Activated CD4-positive, alpha-beta T cell treated with anti-CD3 and anti-CD28 coated beads, Interleukin-2, amount 50 U/mL, for 48 hours (primary cell): ENCODE measurements at places on chromosomes 13 and 19.

GRCh38 chr19:10068205-10068604 lies 17.9 kb upstream of the SHFL start:
- no peak for DNase-seq

DNA sequence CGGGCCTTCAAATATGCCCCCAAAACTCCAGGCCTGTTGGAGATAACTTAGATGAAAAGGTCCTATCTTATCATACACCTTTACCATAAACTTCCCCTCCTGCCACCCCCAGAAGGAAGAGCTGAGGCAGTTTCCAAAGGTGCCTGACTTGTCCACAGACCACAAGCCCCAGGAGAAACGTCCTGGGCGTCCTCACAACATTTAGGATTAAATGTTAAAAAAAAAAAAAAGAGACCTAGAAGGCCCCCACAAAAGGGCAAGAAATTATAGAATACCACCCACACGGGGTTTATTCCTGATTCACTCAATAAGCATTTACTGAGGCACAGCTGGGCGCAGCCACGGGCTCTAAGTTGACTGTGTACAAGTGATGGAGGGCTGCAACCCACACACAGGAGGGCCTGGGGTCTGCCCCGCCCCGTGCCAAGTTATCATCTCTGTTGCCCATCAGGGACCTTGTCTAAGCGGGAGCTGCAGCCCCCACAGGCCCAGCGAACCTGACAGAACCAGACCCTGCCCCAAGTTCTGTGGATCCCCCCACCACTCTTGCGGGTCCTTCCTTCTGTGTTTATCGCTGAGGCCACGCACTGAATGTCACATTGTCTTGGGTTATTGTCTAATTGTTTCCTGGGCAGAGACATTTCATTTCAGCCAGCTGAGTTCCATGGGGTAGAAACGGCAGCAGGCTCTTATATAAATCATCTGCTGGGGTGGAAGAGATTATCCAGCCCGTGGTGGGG lies 83.0 kb upstream of the TM9SF2 start:
- DNase-seq, result no peak

- no peak for DNase-seq
Measured at GRCh38 chr13:45940061-45940460, 88.5 kb upstream of the SIAH3 start.

GRCh38 chr19:30513082-30513411 lies 140.9 kb downstream of the ZNF536 start:
- no peak for DNase-seq

DNA sequence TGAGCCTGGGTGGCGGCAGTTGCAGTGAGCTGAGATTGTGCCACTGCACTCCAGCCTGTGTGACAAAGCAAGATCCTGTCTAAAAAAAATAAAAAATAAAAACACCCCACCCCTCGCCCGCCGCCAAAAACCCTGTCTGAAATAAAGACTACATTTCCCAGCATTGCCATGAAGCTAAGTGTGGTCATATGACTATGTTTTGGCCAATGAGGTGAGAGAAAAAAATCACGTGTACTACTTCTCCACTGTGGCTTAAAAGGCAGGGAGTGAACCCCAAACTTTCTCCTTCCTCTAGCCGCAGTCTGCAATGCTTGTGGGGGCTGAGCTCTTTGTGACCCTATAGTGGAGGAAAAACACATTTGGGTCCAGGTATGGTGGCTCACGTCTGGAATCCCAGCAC lies 54.9 kb downstream of the COLGALT1 start:
- DNase-seq, result no peak

GRCh38 chr19:29622166-29623070 lies 16.3 kb downstream of the POP4 start:
- DNase-seq, result peak; percentile 27

GRCh38 chr13:40440990-40441820 lies 225.2 kb downstream of the FOXO1 start:
- DNase-seq, result no peak

DNA sequence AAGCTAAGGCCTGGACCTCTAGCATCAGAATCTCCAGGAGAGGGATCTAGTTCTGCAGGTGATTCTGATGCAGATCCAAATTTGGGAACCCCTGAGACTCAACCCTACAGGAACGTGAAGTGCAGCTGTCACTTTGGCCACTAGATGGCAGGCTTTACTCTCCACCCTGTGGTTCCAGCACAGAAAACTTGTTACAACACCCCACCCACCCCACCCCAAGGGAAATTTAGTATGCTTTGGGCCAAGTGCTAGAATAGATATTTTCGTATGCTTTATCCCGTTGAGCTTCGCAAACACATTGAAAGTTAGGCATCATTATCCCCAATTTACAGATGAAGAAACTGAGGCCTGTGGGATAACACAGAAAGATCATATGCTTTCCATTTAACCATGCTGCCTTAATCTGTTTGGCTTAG lies 232.0 kb downstream of the B3GLCT start:
- peak; percentile 68 for DNase-seq

DNA sequence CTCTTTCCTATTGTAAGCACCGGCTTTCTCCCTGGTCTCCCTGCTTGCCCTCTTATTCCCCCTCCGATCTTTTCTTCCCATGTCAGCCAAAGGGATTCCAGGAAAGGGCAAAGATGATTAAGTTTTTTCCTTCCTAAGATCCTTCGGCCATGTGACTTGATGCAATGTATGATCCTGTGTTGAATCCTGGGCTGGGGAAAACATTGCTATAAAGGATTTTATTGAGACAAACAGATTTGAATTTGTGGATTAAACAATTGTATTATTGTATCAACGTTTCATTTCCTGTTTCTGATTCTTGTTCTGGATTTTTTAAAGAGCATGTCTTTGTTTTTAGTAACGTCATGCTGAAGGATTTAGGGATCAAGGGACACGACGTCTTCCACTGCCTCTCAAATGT lies 16.9 kb upstream of the ZNF541 start:
- no peak for DNase-seq

DNA sequence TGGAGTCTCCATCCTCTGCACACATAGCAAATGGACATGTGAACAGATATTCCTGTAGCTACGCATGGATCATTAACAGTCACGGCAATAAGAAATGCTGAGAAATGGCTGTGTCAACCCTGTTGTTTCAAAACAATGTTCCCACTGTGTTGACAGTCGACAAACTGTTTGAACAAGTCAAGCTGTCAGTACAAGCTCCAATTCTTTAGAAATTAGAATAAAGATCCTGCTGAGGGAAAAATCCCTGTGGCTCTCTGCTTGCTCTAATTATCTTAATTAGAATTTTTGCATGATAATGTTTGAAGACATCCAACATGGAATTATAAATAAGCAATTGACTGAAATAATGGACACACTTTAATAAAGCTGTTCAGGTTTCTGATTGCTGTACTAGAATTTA lies 37.9 kb upstream of the CPB2 start:
- no peak for DNase-seq

GRCh38 chr19:3512562-3513228 lies 6.6 kb downstream of the FZR1 start:
- no peak for DNase-seq

DNA sequence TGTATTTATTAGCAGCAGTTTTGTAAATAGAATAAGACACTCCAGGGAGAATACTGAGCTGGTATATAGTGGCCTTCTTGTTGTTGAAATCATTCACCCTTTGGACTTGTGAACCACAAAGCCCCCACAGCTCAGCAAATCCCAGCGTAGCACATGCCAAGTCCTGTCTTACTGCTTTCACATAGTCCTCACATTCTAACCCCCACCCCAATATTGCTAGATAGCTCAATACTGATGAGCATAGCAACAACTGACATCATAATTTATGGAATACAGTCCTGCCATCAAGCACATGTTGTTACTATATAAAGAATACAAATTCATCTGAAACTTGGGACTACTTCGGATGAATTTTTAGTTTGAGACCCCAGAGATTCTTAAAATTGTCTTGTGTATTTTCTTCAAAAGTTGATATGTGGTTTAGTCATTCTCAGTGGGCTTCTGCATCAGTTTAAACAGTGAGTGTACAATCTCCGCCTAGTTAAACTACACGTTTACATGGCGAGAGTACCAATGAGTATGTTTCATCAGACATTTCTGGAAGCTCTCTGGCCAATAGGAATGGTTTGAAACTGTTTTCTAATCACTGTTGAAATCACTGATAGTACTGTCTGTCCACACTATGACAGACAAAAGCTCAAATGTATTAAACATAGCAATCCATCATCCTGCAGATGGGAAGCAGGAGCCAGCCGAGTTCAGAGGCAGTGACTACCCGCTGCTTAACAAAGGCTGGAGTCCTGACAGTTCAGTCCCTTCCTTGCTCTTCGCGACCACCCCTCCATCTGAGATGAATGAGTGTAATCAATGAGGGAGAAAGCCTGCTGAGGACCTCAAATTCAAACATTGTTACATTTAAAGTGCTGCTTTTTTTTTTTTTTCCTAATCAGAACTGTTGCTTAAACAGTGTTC lies 15.2 kb downstream of the DACH1 start:
- DNase-seq, result no peak

DNA sequence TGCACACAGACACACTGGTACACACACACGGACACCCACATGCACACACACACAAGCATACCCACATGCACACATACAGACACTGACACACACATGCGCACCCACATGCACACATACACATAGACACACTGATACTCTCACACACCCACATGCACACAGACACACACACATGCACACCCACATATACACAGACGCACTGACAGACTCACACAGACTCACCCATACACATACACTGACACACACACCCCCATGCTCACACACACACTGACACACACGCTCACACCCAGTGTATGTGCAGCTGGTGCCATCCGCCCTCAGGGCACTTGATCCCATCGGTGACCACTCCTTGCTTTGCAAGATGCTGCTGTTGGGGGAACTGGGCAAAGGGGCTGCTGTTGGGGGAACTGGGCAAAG lies 9.7 kb upstream of the RASA3 start:
- DNase-seq, result no peak

DNA sequence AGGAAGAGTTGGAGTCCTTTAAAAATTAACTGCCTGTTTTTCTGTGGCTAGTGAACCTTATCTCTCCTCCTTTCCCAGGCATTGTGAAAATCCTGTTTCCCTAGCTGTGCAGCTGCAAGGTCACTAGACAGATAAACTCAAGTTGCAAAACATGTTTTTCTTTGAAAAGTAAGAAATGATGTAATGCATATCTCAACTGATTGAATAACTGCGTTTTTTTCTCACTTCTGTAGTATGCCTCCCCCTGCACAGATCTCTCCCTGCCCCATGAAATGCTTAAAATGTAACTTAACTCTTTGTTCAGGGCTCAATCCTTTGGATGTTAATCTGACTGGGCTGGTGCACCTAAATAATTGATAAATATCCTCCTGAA lies 27.7 kb upstream of the CYSLTR2 start:
- DNase-seq, result no peak

DNA sequence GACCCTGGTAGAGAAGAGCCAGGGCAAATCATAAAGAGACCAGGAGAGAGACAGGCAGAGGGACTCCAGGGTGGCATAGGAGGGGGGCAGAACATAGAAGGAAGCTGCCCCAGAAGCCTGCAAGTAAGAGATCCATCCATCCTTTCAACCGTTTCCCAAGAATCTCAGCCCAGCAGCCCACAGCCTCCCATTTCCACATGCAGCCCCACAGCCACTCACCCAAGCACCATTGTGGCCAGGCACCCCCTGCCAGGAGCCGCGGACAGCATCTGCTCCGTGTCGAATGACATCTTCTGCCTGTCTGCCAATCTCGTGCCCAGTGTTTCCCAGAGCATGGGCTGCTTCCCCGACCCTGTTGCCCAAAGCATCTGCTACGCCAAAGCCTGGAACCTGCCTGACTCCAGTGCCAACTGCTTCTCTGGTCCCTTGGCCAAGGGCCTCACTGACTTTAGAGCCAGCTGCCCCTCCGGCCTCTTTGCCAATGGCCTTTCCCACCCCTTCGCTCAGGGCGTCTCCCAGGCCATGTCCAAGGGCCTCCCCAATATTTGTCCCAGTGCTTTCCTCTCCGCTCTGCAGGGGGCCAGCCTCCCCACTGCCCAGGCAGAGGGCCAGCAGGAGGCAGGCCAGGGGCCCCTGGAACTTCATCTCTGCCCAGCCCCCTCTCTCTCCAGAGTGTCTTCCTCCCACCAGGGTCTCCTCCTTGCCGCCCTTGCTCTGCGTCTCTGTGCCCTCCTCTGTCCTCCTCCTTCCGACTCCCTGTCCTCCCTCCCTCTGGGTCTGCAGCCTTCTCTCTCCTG lies 420 bp downstream of the DMKN start:
- DNase-seq, result no peak

- no peak for DNase-seq
Measured at GRCh38 chr13:72168126-72168855, 301.3 kb upstream of the DACH1 start.

- DNase-seq, result peak; percentile 64
Measured at GRCh38 chr19:49056101-49056901, 1.2 kb downstream of the CGB7 start.

DNA sequence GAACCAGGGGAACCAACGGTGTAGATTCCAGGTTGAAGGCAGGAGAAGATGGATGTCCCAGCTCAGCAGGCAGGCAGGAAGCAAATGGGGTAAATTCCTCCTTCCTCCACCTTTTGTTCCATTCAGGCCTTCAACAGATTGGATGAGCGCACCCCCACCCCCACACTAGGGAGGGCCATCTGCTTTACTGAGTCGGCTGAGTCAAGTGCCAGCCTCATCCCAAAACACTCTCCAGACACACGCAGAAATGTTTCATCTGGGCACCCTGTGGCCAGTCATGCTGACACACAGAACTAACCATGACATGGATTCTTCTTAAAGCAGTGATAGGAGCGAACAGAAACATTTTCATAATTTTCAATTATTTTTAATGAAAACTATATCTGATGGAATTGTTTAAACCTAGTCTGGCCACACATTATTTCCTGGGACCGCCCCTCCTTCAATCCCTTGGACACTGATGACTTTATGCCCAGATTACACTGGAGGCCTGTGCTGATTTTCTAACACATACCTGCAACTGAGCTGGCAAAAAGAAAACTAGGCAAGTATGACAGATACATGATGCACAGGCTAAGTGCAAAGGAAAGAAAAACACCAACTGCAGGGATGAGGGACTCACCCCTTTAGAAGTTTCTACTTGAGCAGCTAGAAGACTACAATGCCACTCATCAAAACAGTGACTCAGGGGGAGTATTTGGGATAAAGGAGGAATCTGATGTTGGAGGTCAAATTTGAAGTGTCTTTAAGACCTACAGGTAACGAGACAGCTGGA lies 154.2 kb downstream of the TNFRSF19 start:
- no peak for DNase-seq

- no peak for DNase-seq
Measured at GRCh38 chr13:111639196-111639705, 318.8 kb downstream of the TEX29 start.

DNA sequence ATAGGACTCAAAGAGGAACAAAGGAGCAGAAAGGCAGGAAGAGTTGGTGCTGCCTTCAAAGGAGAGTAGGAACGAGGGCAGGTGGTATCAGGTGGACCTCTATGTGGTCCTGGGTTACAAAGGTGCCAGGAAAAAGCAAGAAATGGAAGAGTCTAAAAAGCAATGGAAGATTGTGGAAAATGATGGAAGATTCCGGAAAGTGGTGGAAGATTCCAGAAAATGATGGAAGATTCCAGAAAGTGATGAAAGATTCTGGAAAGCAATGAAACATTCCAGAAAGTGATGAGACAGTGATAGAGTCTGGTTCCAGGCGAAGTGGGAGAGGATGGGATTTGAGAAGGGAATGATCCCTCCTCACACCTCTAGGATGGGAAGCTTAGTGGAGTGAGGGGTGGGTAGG lies 55.3 kb downstream of the ZNF557 start:
- no peak for DNase-seq
